ENCODE measurements at places on chromosomes 1 and 21. TPM values are rescaled to one million over a fixed set of nuclear protein-coding genes. Genes with fewer than 3 reads are reported as not detected.

LIPI gene
- total RNA-seq, result not detected

DNA sequence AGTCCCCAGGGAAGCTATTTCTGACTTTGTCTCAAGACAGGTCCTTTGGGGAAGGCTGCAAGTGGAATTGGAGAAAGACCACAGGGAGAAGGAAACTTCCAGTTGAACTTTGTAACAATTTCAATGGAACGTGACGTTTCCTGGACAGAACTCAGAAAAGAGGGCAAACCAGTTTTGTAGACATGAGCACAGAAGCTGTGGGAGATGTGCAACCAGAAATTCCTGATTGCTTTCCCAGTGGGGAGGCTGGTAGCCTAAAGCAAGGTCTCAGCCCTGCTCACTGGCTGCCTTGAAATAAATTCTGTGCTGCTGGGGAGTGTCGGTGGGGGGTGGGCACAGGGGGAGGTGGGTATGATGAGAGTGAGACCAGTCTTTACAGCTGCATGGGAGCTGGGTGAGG lies 1206.7 kb upstream of the ADGRL2 start:
- H3K27ac ChIP-seq, result no peak overlapping the region
- no peaks in the 10 kb centered on the region for H3K4me1 ChIP-seq
- no peaks in the 10 kb centered on the region for H3K36me3 ChIP-seq
- no peaks in the 10 kb centered on the region for H3K27me3 ChIP-seq
- no peak overlapping the region for H3K4me3 ChIP-seq

GRCh38 chr1:48687282-48688045 lies 89.2 kb downstream of the BEND5 start:
- H3K27me3 ChIP-seq, result no peaks in the 10 kb centered on the region
- H3K27ac ChIP-seq, result no peak overlapping the region
- DNase-seq, result no peak
- no peaks in the 10 kb centered on the region for H3K36me3 ChIP-seq
- no peak overlapping the region for H3K4me3 ChIP-seq
- H3K4me1 ChIP-seq, result no peaks in the 10 kb centered on the region

DNA sequence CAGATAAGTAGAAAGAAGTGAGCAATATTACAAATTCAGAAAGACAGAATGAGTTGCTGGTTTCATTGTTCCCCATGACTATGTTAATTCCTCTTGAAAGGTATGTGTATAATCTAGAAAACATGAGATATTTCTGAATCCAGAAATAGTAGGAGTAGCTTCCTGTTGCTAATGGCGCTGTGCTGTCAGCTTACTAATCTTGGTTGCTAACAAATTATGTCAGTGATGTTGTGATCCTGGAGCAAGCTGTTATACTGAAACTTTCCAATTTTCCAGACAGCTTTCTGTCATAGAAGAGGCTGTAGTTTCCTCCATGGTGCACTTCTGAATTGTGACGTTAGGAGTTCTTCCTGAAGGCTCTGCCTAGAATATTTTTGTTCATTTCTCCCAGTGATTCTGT lies 372.3 kb downstream of the USP25 start:
- no peak overlapping the region for H3K27ac ChIP-seq
- H3K27me3 ChIP-seq, result no peaks in the 10 kb centered on the region
- no peaks in the 10 kb centered on the region for H3K36me3 ChIP-seq
- no peak for DNase-seq
- no peaks in the 10 kb centered on the region for H3K4me1 ChIP-seq

GRCh38 chr1:159955456-159955855 lies 1.4 kb upstream of the SLAMF9 start:
- H3K36me3 ChIP-seq, result no peaks in the 10 kb centered on the region
- no peak overlapping the region for H3K4me3 ChIP-seq
- no peaks in the 10 kb centered on the region for H3K4me1 ChIP-seq
- H3K27me3 ChIP-seq, result no peaks in the 10 kb centered on the region
- no peak for DNase-seq
